ENCODE measurements at places on chromosomes 5 and 9.

DNA sequence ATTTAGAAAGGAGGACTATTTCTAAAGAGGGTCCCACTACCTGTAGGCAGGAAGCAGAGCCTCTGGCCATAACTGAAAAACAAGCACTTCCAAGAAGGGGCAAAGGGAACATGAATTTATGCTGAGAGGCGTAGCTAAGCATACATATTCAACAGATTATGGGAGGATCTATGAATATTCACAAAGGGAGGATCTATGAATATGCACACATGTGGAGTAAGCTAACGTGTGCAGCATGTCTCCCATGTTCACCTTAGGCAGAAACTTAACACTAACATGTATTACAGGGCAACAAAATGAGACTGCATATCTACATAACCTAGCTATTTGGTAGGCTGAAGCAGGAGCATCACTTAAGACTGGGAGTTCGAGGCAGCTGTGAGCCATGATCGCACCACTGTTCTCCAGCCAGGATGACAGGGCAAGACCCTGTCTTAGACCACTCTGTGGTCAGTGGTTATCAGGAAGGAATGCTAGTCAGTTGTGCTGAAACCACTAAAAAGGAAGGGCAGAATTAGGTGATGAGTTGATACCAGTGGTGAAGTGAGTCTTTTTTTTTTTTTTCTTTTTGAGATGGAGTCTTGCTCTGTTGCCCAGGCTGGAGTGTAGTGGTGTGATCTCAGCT, 20.8 kb downstream of the FXN start:
- DNase-seq, result no peak

GRCh38 chr9:87959916-87960581, 14.3 kb downstream of the CDK20 start:
- peak; percentile 62 for DNase-seq

- no peak for DNase-seq
Measured at GRCh38 chr9:92506184-92506857, 24.0 kb upstream of the ASPN start.

GRCh38 chr5:173882632-173883031, 5.5 kb upstream of the CPEB4 start:
- no peak for DNase-seq

- DNase-seq, result no peak
Measured at GRCh38 chr9:18795947-18796671, 236.9 kb downstream of the SAXO1 start.

DNA sequence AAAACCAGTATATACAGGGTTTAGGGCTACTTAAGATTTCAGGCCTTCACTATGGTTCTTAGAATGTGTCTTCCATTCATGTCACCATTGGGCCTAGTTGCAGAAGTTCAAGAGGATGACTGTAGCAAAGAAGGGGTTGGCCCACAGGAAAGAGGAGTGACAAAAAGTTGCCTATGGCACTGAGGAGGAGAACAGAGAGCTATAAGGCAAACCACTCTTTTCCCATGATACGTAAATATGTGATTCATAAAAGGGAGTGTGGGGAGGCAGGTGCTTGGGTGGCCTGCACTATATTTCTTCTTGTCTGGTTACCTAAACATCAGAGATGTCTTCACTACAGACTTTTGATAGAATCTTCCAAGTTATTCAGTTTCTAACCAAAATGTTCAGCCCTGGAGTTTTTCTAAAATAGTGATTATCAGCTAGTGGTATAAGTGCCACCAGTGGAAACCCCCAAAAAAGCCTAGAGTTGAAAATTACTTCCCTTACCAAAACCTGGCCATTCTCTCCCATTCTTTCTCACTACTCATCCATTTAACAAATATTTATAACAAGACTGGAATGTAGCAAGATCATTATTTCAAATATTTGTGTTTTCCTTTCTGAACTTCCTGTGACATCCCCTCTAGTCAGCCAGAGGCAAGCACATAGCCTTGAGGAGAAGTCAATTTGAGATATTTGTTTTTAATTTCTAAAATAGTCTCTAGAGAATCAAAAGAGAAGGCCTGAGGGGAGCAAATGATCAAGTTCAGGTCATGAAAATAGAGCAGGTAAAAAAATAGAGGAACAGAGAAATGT, 367.4 kb downstream of the EFNA5 start:
- no peak for DNase-seq

DNA sequence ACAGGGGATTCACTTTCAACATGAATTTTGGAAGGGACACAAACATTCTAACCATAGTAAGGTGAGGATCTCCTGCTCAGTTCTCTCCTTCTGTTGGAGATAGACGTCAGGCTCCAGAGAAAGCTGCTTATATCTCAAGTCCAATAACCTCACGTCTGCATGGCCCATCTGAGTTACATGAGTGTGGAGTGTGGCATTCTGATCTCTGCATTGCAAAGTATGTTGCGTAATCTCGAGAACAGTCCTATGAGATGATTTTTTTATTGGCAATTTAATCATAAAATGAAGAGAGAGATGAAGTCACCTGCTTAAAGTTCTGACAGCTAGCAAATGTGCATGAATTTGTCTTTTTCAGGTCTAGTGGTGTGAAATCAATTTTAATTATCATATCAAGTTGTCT, 118.8 kb downstream of the SLC12A2 start:
- DNase-seq, result no peak

- no peak for DNase-seq
Measured at GRCh38 chr5:114362977-114363761, 1.3 kb downstream of the KCNN2 start.

DNA sequence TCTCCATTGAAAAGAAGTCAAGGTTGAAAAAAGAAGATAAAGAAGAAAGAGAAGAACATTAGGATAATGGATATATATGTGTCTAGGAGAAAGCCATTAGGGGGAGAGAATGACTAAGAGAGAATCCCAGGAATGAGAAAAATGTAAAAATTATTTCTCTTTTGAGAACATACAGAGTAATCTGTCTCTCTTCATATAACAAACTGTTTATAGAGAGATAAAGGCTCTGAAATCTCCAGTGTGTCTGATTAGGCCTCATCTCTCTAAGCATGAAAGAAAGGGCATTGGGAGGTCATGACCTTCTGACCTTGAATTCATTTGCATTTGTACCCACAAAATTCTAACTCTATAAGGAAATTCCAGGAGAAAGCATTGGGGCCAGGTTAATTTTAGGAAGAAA, 3.5 kb upstream of the MPDZ start:
- no peak for DNase-seq

- DNase-seq, result peak; percentile 68
Measured at GRCh38 chr5:177310757-177311391, 824 bp downstream of the MXD3 start.

DNA sequence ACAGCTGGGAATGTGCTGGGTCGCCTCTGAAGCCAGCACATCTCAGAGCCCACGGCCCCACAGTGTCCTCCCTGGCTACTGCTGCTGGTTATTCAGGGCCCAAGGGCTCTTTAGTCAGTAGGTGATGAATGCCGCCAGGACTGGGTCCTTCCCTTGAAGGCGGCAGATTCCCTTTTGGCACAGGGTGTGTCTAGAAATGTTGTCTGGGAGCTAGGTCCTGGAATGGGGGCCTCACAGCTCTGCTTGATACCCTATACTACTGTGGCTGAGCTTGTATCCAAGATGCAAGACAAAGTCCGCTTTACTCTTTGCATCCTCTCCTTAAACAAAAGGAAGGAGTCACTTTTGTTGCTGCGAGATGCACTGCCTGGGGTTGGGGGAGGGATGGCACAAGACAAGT, 33.1 kb downstream of the MEGF9 start:
- DNase-seq, result no peak

GRCh38 chr9:133258061-133259015, 16.7 kb downstream of the ABO start:
- no peak for DNase-seq

- no peak for DNase-seq
Measured at GRCh38 chr9:126330536-126330935, 3.9 kb downstream of the MVB12B start.

- no peak for DNase-seq
Measured at GRCh38 chr5:116472274-116472673, 102.3 kb downstream of the SEMA6A start.

- DNase-seq, result no peak
Measured at GRCh38 chr5:15566789-15567188, 66.8 kb downstream of the FBXL7 start.

DNA sequence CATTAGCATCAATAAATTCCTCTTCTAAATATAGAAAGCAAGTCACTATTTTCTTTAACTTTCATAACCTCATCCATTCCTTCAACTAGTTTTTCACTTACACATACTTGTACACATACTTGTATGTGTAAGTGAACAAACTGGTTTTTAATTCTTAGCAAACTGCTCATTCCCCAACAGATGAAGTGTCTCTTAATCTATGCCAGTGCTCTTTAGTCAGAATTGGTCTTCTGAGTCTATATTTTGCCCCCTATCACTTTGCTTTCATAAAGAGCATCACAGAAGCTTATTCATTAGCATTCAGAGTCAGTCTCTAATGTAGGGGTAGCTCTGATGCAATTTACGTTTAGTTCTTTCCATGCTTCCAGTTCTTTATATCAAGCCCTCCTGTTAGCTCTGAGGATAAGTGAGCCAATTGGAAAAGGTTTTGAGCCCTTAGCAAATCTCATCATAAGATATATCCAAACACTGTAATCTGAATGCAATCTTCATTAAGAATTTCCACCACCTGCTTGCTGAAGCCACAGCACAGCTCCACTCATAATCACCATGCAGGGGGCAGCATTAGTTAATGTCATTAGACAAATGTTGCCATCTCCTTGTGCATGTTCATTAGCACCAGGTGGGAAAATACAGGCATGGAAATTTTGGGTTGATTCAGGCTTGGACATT, 178.5 kb upstream of the SLC24A2 start:
- DNase-seq, result no peak

GRCh38 chr9:3330792-3331420, 194.9 kb downstream of the RFX3 start:
- DNase-seq, result no peak

DNA sequence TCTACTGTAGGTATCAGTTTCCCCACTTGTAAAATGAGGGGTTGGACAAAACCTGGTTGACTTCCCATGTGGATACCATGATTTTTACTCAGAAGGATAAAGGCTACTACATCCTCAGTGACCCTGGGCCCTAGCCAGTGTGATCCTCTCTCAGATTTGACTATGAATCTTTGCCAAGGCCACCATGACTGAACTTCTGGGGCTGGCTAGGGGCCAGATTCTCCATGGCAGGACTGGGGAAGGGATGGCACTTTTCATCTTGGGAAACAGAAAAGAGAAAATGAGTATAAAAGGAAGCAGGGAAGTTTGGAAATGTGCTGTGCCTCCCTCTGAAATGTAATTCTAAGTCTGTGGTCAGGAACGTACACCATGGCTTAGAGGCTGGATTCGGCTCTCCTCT, 1.4 kb upstream of the FSTL4 start:
- no peak for DNase-seq

DNA sequence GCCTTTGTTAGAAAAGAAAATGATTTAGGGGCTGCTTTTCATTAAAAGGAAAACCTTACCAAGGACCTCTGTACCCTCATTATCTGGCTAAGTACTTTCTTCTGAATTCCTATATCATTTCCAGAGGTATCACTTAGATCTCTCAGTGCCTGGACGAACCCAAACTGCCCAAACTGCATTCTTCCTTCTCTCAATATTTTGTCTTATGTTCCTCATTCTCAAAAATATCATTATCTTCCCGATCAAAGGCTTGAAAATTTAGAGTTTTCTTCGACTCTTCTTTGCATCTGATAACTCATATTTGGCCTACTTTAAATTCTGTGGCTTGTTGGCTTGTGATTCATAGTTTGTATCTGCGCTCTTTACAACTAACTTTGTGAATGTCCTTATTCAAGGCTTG, 136.7 kb upstream of the TAF11L2 start:
- no peak for DNase-seq

DNA sequence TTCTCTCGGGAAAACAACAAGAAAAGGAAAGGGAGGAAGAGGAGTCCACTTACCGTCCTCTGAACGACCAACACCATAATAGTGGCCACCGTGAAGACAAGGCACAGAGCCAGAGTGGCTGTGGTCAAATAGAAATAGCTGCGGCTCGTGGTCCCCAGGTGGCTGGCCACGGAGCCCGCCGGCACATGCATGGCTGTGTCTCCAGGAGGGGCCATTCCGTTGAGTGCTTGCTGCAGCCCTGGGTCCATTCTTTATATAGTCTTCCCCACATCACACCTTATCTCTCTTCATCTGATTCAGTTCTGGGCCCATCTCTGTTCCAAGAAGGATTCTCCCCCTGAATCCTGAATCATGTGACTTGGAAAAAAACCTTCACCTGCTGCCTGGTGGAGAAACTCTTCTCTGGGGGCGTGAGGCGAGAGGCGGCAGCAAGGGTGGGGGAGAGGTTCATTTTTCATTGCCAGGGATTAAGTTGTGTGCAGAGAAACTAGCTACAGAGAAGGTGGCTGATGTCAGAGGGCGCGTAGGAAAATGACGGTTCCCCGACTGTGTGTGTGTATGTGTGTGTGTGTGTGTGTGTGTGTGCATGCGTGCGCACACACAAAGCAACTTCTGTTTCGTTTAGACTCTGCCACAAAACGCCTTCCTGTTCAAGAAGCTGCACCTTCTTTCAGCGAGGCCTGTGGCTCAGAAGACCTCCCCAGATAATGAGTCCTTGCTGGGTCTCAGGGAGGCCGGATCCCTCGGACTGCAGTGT, at the start of gene TNFSF8:
TNFSF8 (minus strand) TSS at position 536 of the 757 bp plus-strand sequence; CDS start at position 248, 288 bp downstream.
- DNase-seq, result peak; percentile 29

- no peak for DNase-seq
Measured at GRCh38 chr9:101527066-101527465, 6.6 kb upstream of the RNF20 start.

DNA sequence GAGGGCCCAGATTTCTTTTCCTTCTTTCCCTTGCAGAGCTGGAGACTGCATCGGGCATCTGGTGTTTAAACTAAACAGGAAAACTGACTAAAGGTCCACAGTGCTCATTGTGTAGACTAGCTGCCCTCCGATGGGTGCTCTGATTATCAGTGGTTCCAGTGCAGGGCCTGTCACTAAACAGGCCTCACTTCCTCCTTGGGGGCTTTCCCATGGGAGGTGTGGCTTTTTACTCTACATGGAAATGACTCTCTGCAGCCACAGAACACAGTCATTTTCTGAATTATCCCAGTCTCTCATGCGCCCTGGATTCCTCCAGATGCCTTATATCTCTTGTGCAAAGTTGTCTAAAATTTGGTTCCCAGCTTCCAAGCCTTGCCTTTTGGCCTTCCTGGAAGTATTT, 199.2 kb downstream of the TRIO start:
- DNase-seq, result no peak

- no peak for DNase-seq
Measured at GRCh38 chr5:22306011-22306410, 547.1 kb downstream of the CDH12 start.

- DNase-seq, result no peak
Measured at GRCh38 chr5:131528682-131529081, 106.3 kb downstream of the RAPGEF6 start.

DNA sequence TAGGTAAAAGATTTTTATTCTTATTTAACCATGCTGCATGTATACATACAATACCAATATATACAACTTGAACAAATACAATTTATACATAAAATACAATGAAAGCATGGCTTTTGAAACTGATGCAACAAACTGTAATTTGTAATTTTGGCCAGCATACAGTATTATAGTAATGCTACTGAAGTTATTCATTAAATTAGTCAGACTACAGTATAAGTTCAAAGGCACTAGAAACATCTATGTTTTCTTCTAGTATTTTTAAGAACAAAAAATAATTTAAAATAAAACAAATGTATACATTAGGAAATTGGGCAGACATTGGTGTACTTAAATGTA, 18.8 kb downstream of the IL4 start:
- DNase-seq, result no peak

GRCh38 chr5:51371052-51371451, 12.2 kb upstream of the ISL1 start:
- no peak for DNase-seq

GRCh38 chr9:19677924-19678323, 110.9 kb downstream of the SLC24A2 start:
- DNase-seq, result no peak
